ENCODE measurements at places on chromosomes 3 and 15.

DNA sequence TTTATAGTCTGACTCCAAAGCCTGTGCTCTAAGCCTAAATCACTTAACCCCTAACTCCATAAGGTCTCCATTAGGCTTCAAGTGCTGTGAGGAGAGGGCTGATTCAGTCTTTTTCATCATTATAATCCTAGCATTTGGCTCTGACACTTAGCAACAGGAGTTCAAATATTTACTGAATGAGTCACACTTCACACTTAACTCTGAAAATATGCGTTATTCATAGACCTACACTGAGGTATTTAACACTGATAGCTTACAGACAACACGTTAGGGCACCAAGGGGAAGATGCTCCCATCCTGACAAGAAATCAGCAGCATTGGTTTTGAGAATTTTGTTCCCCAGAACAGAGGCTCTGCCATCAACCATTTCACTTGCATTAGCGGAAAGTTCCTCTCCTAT, 53.5 kb downstream of the MSL2 start:
- DNase-seq = peak; percentile 93

- peak; percentile 40 for DNase-seq
Observed at GRCh38 chr3:190116551-190117067, 4.1 kb downstream of the P3H2 start.

DNA sequence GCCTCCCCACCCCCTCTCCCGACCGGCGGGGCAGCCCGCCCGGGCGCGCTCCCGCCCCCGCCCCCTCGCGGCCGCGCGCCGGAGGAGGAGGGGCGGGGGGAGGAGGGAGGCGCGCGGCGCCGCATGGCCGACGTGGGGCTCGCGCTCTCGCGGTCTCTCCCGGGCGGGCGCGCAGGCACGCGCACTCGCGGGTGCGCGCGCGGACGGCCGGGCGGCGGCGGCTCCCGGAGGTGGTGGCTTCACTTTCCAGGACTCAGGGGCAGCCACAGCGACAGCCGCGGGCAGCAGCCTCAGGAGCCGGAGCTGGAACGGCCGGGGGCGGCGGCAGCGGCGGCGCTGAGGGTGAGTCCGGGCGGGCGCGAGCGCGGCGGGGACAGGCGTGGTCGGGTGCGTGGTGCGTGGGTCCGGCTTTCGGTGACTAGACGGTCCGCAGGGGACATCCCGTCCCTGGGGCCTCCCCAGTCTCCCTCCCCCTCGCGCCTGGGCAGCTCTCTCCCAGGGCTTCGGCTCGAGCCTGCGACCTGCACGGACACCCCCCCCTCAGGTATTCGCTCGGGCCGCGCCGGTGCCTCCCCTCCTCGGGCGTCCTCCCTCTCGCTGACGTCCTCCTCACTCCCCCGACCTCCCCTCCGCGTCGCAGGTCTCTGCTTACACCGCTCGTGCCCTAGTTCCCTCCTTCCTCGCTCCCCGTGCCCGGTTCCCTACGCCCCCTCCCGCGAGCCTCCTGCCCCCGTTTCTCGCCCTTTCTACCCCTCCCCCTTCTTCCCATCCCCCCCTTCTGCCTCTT, at the start of gene UBE2E2:
TSS of gene UBE2E2 (plus strand) at position 407 of the 787 bp plus-strand sequence.
- DNase-seq = peak; percentile 87

DNA sequence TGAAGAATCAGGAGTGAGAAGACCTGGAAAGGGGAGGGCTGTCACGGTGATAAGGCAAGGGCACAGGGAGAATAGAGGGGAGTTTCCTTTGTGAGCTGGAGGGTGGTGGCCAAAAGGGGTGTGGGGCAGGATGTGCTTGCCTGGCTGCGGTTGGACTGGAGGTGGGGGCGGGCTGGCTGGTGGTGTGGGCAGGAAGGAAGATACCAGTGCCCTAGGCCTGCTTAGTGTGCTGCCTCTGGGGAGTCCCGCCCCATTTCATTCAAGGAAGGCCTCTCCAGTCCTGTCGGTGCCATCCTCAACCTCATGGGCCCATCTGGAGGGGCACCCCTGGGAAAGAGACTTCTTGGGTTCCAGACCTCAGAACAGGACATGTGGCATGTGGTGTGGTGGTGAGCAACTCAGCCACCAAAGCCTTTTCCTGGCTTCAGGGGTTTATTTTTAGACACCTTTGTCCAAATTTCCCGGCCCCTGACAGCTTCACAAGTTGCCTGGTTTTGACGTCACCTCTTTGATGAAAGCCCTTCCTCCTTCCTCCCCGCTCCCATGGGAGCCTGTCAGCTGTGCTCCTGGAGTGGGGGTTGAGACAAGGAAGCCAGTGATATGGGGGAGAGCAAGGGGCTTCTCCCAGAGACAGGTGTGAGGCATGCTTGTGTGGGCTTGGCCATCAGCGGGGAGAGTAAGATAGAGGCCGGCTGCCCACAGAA, 15.6 kb downstream of the TEX264 start:
- DNase-seq = peak; percentile 59

DNA sequence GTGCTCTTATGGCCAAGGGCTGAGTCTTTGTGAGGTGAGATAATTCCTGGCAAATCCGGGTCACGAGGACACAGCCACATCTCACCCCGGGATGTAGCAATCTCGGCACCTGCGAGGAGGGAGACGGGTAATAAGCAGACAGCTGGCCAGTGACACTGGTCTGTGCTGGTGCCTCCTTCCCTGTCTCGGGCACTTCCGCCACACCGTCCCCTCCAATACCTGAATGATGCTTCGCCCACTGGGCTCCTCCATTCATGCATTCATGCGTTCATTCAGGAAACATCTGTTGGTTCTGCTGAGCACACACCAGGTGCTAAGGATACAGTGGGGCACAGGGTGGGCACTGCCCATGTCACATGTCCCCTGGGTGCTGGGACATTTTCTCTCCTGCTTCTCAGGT, 60.1 kb downstream of the ATP10A start:
- DNase-seq = no peak

- DNase-seq = peak; percentile 76
Observed at GRCh38 chr15:59268168-59268851, 61.7 kb downstream of the LDHAL6B start.

DNA sequence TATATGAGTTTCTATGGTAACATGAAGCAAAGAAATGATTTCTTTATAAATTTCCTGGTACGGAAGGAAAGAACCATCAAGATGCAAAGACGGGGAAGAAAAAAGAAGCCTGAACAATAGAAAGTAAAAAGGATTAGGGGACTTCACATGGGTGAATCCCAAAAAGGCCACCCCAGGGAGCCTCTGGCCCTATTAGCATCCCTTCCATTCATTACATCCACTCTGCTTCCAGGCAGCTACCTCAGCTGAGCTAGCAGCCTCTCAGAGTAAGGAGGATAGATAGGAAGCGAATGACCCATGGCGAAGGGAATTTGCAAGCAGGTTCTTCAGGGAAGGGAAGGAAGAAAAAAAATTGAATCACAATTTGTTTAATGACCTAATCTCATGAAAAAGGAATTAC, 81.6 kb downstream of the GABRB3 start:
- DNase-seq = no peak

- DNase-seq = peak; percentile 16
Observed at GRCh38 chr3:194935061-194935460, 249.4 kb downstream of the FAM43A start.

- no peak for DNase-seq
Observed at GRCh38 chr15:67013696-67014095, 51.7 kb upstream of the SMAD3 start.

- DNase-seq = peak; percentile 98
Observed at GRCh38 chr15:80160570-80161156, 7.9 kb downstream of the FAH start.

GRCh38 chr15:52115598-52116427, 3.2 kb upstream of the BCL2L10 start:
- no peak for DNase-seq

- DNase-seq = no peak
Observed at GRCh38 chr3:190396001-190396400, 8.0 kb downstream of the CLDN16 start.

All from GM23248 (cell line).